ENCODE measurements at places on chromosomes 5 and 9.

- DNase-seq = no peak
Observed at GRCh38 chr5:93346301-93346700, 234.7 kb downstream of the NR2F1-AS1 start.

GRCh38 chr5:54388409-54388808, 67.1 kb upstream of the HSPB3 start:
- no peak for DNase-seq

- no peak for DNase-seq
Observed at GRCh38 chr5:77139001-77139400, 51.9 kb upstream of the ZBED3 start.

- DNase-seq = no peak
Observed at GRCh38 chr9:124370896-124371582, 44.2 kb downstream of the PSMB7 start.

DNA sequence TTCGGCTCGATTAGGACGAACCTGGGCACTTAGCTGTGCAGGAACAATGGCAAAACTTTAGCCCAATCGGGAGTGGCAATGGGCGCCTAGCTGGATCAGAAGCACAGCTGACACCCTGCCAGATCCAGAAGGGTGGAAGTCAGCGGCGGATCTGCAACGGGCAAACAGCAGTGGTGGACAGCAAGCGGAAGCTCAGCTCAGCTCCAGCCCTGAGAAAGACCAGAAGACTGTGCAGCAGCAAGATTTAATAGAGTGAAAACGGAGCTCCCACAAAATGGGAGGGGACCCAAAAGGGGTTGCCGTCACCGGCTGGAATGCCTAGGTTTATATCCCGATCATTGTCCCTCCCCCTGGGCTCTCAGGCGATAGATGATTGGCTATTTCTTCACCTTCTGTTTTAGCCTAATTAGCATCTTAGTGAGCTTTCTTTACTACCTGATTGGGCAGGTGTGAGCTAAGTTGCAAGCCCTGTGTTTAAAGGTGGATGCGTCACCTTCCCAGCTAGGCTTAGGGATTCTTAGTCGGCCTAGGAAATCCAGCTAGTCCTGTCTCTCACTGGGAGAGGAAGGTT, 1237.9 kb downstream of the CDH12 start:
- DNase-seq = no peak

- no peak for DNase-seq
Observed at GRCh38 chr5:118937393-118938061, 50.8 kb downstream of the DTWD2 start.

DNA sequence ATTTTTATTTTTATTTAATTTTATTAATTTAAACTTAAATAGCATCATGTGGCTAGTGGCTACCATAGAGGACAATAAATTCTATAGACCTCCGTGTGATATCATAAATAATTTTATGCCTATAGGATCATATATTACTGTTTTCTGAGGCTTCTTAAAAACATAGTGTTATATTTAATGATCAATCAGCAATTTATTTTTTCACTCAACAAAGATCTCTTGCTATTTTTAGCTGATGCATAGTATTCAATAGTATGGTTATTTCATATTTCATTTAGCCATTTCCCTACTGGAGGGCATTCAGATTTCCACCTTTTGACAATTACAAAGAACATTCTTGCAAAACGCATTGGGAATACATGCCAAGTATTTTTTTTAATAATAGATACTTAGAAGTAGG, 114.1 kb downstream of the PDE4D start:
- no peak for DNase-seq

DNA sequence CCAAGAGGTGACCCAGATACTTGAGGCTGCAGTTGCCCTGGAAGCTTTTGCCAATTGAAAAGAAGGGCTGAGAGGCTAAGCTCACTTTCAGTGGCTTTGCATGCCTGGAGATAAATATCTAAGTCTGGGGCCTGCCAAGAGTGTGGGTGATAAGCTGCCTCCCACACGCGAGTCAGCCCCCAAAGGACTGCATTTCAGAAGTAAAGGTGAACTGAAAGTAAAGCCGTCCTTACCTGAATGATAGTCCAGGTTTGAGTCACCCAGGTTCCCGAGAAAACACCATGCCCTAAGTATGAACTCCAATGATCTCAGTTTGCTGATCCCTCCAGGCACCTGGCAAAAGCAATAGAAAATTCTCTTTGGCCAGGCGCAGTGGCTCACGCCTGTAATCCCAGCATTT, 22.5 kb upstream of the N4BP3 start:
- DNase-seq = no peak

- DNase-seq = no peak
Observed at GRCh38 chr5:177443144-177443983, 3.2 kb upstream of the PRR7 start.

- no peak for DNase-seq
Observed at GRCh38 chr9:19085295-19085694, 17.4 kb downstream of the HAUS6 start.

- no peak for DNase-seq
Observed at GRCh38 chr5:175257128-175257846, 186.7 kb downstream of the DRD1 start.

Data from esophagus squamous epithelium (tissue), 5 donors.